ENCODE measurements at places on chromosomes 2 and 18.

DNA sequence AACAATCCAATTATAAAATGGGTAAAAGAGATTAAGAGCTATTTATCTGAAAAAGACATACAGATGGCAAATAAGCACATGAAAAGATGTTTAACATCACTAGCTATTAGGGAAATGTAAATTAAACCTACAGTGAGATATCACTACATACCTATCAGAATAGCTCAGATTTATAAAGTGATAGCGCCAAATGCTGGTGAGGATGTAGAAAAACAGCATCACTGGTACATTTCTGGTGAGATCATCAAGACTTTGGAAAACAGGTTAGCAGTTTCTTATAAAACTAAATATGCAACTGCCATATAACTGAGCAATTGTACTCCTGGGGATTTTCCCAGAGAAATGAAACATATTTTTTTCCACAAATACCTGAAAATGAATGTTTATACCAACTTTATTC is 100.4 kb downstream of the ACOXL start:
- DNase-seq, result no peak

GRCh38 chr2:166413255-166413654 is 37.5 kb upstream of the SCN9A start:
- no peak for DNase-seq

GRCh38 chr18:2956056-2956455 is 56.9 kb downstream of the LPIN2 start:
- DNase-seq, result no peak

DNA sequence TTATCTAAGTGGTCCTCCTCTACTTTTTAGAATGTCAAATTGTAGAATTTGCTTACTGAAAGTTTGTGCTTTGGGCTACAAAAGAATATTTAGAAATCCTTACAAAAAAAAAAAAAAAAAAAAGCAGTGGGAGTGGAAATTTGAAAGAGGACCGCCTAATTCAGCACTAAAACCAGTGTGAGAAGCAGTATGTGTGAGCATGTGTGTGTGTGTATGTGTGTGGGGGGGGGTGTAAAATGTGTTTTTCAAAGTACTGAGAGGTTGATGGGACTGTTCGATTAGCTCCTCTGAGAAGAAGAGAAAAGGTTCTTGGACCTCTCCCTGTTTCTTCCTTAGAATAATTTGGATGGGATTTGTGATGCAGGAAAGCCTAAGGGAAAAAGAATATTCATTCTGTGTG is at the start of gene VIT:
Gene VIT (plus strand): TSS at position 175 of the 400 bp plus-strand sequence. CDS start 19,664 bp downstream, outside the sequence.
- DNase-seq, result no peak

- DNase-seq, result no peak
These were observed 46.3 kb upstream of the APCDD1 start for GRCh38 chr18:10408131-10408530.

DNA sequence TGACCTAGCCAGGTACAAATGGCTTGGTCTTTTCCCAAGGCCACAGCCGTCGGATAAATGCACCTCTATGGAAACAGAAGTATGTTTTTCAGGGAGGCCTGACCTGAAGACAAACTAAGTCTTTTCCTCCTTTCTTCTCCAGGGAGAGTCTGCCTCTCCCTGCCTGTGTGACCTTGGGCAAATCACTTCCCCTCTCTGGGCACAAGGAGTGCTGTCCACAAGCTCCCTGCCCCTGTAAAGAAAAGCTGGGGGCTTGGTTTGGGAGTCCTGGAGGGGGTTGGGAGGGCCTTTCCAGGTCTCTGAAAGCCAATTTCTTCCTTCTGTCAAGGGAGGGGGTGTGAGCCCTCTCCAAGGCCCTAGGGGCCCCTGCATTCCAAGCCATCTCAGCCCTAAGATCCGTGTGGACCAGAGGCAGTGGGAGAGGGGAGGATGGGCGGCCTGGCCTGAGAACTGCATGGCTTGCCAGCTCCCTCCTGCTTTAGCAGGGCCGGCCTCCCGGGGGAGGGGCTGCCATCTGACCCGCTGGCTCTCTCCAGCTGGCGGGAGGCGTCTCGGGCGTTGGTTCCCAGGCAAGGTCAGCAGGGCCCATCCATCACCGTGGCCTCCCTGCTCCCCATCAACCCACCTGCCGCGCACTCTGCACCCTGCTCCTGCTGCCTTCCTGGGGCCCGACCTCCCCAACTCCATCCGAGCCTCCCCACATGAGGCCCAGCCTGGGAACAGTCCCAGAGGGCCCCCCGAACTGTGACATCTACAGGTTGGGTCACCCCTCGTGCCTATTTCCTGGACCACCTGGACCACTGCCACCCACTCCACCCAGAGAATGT is 61.4 kb downstream of the SMAD7 start:
- no peak for DNase-seq

DNA sequence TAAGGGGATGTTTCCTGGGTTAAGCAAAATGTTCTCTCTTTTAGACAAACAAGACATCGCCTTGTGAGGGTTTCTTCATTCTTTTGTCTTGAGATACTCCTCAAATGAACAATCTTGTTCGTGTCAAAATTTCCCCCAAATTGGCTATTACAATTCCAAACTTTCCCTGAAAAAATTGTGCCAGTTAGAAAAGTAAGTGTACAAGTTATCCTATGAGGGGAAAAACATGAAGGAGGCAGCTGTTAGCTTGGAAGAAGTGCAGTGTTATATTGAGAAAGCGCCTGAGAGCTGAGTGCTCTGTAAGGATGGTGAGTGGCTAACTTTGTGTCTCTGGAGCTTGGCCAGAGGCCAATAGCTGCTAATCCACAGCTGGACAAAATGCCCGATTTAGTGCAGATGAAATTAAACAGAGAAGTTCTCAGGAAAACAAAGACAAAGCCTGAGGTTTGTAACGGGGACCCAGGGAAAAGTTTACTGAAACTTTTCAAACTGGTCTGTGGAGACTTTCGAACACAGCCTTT is 14.1 kb upstream of the PLEKHH2 start:
- no peak for DNase-seq

- no peak for DNase-seq
These were observed 735.2 kb downstream of the MBD2 start for GRCh38 chr18:53489266-53489665.

DNA sequence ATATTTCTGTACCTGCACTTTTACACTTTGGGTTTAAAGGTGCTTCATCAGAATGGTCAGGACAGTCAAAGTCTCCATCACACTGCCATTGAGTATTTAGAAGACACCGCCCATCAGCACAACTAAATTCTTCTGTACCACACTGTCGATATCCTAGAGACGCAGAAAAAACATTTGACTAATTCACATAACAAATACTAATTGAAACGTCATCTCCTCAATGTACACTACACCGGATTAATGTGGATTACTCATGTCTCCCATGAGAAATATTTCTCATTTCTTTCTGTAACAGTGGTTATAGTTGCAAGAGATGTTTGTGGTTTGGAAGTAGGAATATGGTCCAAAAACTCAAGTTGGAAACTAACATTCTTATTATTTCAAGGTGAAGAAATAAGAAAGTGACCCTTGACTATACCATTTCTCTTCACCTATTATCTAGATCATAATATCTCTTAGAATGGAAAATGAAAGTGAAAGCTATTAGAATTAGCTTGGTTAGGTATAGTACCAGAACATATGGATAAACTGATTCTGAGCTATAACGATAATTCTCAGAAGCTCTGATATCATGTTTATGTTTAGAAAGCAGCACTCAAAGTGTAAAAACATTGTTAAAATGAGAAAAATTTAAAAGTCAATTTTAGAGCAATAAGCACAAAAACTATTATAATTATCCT is 1627.7 kb downstream of the LRP1B start:
- DNase-seq, result no peak

- DNase-seq, result no peak
These were observed 1003.5 kb downstream of the TSN start for GRCh38 chr2:122758967-122759366.

- no peak for DNase-seq
These were observed 43.3 kb upstream of the LDLRAD4 start for GRCh38 chr18:13175266-13175665.

DNA sequence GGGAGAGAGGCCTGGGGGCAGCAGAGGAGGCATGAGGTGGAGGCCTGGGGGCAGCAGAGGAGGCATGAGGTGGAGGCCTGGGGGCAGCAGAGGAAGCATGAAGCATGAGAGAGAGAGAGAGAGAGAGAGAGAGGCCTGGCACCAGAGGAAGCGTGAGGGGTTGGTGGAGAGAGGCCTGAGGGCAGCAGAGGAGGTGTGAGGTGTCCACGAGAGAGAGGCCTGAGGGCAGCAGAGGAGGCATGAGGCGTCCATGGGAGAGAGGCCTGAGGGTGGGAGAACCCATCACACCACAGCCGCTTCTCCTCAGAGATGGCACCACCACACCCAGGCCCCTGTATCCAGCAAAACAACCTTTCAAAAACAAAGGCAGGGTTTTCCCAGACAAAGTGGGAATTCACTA is 55.7 kb upstream of the KCNG2 start:
- no peak for DNase-seq

DNA sequence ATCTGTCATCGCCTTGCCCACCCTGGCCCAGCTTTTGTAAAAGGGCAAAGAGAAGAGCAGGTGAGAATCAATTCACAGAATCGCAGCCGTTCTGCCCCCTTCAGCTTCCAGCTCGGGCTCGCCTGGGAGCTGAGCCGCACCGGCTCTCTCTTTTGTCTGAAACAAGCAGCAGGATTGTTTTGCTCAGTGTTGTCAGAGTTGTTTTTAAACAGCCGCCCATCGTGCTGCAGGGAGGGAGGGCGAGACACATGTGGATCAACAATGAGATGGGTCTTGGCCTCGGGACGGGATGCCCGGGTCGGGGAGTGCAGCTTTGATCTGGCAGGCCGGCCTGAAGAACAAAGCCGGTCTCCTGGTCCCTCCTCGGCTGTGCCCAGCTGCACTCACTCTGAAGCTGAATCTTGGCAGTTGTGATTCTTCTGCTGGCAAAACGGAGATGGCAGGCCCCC is 39.7 kb upstream of the HDAC4 start:
- no peak for DNase-seq

DNA sequence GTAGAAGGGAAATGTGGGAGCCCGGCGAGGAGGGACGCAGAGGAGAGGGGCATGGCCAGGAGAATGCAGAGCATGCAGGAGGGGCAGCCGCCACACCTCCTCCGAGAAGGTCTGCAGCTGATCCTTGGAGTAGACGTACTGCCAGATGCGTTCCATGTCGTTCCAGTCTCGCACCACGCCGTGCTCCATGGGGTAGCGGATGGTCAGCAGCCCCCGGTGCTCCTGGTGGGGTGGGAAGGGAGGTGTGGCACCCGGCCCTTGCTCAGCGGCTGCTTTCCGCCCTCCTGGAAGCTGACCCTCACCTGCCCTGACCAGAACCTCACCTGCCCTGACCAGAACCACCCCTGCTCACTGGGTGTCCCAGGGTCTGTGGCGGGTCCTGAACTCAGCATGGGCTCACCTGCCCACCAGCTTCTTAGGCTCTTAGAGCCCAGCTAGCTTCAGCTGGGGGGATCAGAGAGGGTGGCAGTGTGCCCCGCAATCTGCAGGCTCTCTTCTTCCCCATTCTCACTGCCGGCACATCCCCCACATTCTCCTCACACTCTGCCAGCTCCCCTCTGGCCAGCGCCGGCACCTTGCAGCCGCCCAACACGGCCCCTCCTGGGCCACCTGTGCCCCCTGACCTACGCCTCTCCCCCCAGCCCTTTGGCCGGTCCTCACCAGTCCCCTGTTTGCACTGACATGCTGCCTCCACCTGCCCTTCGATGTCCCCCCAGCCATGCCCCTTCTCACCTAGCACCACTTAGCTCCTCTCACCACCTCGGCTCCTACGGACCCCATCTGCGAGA is 4.4 kb downstream of the ACTR1B start:
- DNase-seq, result no peak

DNA sequence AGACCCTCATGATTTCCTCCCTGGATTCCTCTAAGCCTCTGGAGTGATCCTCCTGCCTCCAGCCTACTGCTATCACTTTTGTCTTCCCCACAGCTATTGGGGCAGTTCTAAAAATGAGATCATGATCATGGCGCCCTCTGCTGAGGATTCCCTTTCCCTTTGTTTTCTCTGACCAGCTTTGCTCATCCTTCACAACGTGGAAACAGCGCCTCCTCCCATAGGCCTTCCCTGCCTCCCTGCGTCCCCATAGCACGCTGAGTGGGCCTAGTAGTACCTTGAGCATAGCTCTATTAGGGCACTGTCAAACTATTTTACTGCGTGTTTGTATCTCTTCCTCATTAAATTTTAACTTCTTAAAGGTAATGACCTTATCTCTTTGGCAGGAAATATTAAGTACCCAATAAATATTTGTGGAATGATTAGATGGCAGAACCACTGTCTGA is 207.0 kb upstream of the FANCL start:
- no peak for DNase-seq

GRCh38 chr2:54581326-54582039 is 125.4 kb downstream of the SPTBN1 start:
- no peak for DNase-seq

DNA sequence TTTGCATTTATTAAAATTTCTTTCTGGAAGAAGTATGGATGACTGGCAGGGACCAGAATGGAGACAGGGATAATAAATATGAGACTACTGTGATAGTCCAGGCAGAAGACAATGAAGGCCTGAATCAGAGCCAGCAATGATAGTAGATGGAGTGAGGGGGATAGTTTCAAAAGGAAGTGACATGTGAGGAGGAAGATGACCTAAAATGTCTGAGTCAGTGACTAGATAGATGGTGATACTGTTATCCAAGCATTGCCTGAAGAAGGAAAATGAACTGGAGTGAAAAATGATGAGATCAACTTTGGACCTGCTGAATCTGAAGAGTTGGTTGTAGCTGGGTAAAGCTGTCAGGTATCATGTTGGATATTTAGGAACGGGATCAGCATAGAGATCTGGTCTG is 158.3 kb upstream of the KLF7 start:
- no peak for DNase-seq

DNA sequence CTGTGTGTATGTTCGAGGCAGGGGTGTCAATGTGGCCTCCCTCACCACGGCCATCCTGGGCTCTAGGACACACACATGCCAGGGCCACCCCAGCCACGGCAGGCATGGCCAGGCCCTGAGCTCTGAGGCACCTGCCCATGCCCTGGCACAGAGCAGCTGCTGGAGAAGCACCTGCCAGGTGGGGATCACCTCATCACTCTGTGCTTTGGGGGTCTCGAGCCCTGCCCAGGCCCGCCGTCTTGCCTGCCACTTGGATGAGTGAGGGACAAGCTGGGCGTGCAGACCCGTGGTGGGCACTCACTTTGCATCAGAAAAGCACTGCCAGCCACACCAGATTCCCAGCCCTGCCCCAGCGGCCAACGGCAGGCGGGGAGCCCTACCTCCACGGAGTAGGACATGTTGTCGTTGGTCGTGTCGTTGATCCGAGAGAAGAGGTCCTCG is 33.1 kb downstream of the KIF1A start:
- DNase-seq, result no peak

GRCh38 chr2:95091885-95092555 is 29.6 kb downstream of the MRPS5 start:
- no peak for DNase-seq

GRCh38 chr2:128410035-128410757 is 91.5 kb upstream of the HS6ST1 start:
- no peak for DNase-seq

DNA sequence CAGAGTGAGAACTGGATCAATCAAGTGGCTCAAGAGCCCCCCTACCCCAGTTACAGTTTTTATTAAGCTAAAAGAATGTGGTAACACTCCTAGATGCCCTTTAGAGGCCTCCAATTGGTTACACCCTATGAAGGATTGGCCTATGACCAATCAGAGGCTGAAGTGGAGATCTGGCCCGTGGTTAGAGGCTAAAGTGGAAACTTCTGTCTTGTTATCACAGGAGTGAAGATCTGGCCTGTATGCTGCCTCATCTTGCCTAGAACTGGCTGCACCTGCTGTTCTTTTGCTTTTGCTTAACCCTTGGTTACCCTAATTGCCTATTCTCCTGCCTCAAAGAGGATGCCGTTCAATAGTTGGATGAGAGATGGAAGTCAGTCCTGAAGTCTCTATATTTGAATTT is 100.1 kb upstream of the MAP2 start:
- no peak for DNase-seq

GRCh38 chr18:75546964-75547363 is 119.5 kb upstream of the SMIM21 start:
- no peak for DNase-seq

All from activated T-helper 9 cell treated with anti-CD3 and anti-CD28 coated beads, Interleukin-2, amount 50 U/mL, for 16 hours (primary cell).